ENCODE measurements at places on chromosomes 6 and 20.

DNA sequence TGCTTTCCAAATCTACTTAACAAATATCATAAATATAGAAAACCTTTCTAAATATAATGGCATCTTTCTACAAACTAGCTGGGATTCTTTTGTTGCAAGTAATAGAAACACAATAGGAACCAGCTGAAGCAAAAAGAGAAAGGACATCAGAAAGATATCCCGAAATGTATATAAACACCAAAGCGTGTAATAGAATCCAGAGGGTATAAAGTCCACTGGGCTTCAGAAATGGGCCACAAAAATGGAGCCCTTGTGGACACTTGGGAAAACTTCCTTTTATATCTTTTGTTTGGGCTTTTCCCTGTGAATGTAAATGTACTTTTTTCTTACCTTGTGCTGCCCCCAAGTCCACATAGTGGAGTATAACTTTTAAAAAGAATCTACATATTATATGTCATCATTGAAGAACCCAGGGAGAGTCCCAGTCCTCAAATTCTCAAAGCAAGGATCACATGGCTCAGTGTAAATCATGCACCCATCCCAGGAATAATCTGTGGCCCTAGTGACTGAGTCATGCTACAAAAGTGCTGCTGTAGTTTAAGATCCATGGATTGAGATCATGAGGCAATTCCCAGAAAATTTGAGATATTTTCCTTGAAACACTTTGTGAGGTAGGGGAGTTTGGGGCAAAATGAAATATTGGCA is 457.0 kb downstream of the EPM2A start:
- DNase-seq = no peak

GRCh38 chr20:49167811-49168507 is 20.2 kb downstream of the STAU1 start:
- DNase-seq = no peak

- no peak for DNase-seq
Measured at GRCh38 chr6:92589996-92590395, 829.4 kb downstream of the EPHA7 start.

- DNase-seq = no peak
Measured at GRCh38 chr6:3661390-3661789, 90.1 kb downstream of the PXDC1 start.

- no peak for DNase-seq
Measured at GRCh38 chr6:7975764-7976146, 65.2 kb upstream of the TXNDC5 start.

DNA sequence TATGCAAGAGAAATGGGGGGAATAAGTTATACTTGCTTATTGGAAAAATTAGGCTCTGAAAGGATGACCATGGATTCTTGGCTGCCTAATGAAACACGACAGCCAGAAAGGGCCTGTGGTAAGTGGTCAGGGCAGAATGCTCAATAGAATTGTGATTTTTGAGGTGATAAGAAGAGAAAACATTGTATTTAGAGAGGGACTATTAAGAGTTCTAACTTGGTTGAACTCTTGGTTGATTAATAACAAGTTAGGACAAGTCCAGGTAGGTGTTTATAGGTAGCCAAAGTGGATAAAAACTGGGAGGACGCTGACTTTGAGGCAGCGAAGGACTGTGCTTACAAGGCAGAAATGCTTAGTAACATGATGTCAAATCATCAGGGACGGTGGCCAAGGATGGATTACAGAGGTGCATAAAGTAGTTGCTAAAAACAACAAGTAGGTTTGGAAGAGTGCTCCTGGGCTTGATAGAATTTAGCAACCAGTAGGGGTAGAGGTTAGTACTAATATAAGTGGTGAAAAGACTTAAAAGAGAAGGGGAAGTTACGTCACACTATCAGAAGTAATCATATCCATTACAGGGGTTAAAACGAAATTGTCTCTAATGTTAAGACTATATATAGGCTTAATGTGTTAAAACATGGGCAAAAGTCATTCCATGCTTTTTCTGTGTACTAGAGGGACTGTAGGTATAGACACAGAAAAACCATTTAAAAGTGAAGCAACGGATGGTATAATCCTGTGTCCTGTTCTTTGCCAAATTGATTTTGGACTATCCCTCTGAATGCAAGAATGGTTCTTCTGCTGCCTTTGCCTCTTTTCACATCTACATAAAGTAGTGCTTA is 98.6 kb downstream of the EYA4 start:
- no peak for DNase-seq

- no peak for DNase-seq
Measured at GRCh38 chr20:44762466-44763140, 16.9 kb downstream of the KCNK15 start.

- no peak for DNase-seq
Measured at GRCh38 chr6:118775381-118775780, 118.6 kb upstream of the ASF1A start.

GRCh38 chr20:46246559-46246958 is 61.7 kb downstream of the CDH22 start:
- DNase-seq = no peak
